ENCODE measurements at places on chromosomes 6 and 20.

DNA sequence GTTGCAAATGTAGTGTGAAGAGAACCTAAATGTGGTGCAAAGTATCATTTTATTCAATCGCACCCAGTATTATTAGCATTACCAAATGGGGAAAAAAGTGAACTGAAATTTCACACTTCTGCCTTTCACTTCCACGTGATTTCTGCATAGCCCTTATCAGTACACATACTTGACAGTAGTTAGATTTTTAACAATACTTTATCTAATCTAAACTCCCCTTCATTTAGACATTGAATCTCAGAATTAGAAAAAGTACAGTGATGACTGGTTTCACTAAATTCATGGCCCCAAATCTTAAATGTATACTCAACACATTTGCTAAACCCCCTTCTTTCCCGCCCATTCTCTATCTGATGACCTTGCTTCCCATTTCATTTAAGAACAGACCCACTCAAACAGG is 14.3 kb downstream of the STX7 start:
- DNase-seq, result no peak

GRCh38 chr6:169204167-169204566 is 49.5 kb downstream of the THBS2 start:
- DNase-seq, result no peak

GRCh38 chr6:118719351-118720124 is 68.1 kb upstream of the CEP85L start:
- DNase-seq, result no peak

DNA sequence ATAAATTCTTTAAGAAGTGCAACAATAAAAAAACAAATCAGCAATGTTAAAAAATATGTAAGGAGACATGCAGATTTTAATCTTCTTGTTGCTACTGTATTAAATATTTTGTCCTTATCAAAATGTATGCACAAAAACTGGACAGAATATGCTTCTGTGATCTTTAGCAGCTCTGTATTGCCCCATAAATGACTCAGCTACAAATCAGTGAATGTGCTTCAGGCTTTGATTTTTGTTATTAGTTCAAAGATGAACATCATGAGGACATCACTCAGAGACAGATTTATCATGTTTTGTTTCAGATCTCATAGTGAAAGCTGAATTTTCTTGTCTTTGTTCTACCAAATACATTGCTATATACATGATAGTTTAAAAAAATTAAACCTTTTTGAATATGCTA is 312.4 kb downstream of the GRIK2 start:
- DNase-seq, result no peak

DNA sequence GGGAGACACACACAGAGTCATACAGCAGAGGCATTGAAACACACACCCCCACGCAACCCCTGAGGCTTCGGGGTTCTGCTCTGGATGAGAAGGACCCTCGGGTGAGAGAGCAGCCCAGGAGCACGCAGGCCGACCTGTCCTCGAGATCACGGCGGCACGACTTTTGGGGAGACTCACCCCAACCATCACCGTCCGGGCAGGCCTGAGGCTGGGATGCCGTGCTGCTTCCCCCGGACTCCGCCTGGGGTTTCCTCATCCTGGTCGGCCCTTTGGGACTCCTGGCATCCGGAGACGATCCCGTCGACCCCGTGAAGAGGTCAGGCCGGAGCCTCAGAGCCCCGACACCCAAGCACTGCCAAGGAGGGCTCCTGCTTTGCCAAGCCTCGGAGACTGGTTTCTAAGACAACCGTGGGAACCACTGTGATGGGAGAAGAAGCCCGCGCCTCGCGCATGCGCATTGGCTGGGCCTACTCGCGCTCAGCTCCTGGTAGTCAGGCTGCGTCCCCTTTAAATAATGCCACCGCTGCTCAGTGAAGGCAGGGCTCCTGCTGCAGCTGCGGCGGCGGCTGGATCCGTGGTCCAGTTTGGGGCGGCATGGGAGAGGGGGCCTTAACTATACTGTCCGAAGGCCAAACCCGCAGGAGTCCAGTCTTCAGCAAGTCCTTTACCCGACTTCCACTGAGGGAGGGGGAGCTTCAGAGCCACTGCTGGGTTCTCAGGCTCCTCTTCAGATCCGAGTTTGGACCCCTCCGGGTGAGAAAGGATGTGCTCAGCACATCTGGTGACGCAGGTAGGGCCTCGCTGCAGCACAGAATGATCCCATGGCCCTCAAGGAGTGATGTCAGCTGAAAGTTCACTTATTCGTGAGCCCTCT is 171.4 kb upstream of the ZNF337 start:
- peak; percentile 88 for DNase-seq

- no peak for DNase-seq
These were observed 265.3 kb downstream of the UST start for GRCh38 chr6:149012040-149012545.

GRCh38 chr6:78363688-78364087 is 503.7 kb upstream of the IRAK1BP1 start:
- no peak for DNase-seq

- DNase-seq, result no peak
These were observed 285.3 kb downstream of the HIVEP2 start for GRCh38 chr6:142659661-142660060.

DNA sequence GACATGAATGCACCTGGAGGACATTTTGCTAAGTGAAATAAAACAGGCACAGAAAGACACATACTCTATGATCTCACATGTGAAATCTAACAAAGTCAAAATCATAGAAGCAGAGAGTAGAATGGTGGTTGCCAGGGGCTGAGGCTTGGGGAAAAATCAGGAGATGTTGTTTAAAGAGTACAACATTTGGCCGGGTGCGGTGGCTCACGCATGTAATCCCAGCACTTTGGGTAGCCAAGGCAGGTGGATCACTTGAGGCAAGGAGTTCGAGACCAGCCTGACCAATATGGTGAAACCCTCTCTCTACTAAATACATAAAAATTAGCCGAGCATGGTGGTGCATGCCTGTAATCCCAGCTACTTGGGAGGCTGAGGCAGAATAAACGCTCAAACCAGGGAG is 26.0 kb upstream of the LOC128125822 start:
- DNase-seq, result no peak

GRCh38 chr6:144131248-144131709 is 19.0 kb upstream of the STX11 start:
- DNase-seq, result no peak

GRCh38 chr20:2752567-2753460 is 47.6 kb downstream of the CPXM1 start:
- peak; percentile 91 for DNase-seq

GRCh38 chr20:53030061-53030460 is 57.9 kb downstream of the TSHZ2 start:
- DNase-seq, result no peak

DNA sequence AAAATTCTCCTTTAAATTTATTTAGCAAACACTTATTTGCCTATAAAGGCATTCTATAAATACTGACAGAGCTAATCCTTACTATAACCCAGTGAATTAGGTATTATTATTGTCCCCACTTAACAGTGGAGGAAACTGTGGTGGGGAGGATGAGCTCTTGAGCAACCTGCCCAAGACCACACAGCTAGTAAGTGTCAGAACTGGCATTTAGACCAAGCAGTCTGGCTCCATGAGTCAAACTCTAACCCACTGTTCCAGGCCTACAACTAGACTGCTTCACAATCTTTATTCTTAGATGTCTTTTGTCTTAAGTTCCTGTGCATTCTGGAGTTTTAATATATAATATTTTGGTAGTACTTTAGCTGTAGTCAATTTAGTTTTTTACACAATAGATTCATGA is 530.8 kb downstream of the BCKDHB start:
- DNase-seq, result no peak

DNA sequence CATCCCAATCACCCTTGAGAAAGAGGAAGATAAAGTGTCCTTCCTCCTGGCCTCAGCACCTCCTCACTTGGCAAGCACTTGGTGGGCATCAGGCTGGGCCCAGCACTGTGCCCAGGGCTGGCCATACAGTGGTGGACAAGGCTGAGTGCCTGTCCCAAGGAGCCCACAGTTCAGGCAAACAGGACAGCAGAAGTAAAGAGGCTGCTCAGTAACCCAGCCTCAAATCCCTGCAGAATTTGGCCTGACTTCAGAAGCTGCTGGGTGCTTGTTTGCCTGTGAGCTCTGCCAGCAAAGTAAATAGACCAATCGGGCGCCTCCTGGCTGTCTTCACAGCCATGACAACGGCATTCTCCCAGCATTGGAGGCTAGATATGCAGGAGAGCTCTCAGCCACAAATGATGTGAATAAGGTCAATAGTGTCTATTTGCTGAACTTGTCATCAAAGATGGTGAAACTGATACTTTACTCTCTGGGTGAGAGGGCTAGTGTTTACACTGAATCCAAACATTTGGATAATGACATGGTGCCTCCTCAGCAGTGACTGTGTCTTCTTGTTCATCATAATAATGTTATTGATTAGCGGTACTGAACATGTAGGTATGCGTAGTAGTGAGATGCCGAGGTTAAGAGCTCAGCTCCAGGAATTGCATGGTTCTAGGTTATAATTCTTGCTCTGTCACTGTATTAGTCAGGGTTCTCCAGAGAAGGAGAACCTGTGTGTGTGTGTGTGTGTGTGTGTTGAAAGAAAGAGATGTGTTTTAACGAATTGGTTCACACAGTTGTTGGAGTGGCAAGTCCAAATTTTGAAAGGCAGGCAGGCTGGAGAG is 36.9 kb upstream of the FANCE start:
- DNase-seq, result peak; percentile 81
